ENCODE measurements at places on chromosomes 13 and 19.
A peak's percentile ranks its signal among the peaks of the same experiment; 100 is the strongest.

GRCh38 chr19:4773047-4773640, 18.4 kb upstream of the FEM1A start:
- no peak for DNase-seq

- no peak for DNase-seq
Observed at GRCh38 chr13:52615134-52615801, 27.0 kb upstream of the HNRNPA1L2 start.

GRCh38 chr13:114067381-114067885, 65.0 kb downstream of the RASA3 start:
- no peak for DNase-seq

DNA sequence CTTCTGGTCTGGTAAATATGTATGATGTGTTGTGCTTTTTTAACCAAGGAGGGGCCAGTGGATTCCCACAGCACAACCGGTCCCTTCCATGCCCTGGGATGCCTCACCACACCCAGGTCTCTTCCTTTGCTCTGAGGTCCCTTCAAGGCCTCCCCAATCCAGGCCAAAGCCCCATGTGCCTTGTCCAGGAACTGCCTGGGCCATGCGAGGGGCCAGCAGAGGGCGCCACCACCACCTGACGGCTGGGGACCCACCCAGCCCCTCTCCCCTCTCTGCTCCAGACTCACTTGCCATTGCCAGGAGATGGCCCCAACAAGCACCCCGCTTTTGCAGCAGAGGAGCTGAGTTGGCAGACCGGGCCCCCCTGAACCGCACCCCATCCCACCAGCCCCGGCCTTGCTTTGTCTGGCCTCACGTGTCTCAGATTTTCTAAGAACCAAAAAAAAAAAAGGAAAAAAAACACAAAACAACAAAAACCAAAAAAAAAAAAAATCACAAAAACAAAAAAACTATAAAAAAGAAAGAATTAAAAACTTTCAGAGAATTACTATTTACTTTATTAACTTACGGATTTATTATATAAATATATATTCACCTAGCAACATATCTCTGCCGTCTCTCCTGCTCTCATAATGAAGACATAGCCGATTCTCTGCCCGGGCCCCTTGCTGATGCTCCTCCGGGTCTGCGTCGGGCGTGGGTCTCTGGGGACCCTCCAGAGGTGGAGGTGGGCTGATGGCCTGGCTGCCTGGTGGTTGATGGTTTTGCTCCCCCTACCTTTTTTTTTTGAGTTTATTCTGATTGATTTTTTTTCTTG, 14.4 kb downstream of the CAPN12 start:
- DNase-seq, result peak; percentile 54

- peak; percentile 70 for DNase-seq
Observed at GRCh38 chr19:23075031-23075733, 41.6 kb upstream of the ZNF730 start.

GRCh38 chr13:40389081-40389641, 277.3 kb downstream of the FOXO1 start:
- no peak for DNase-seq

GRCh38 chr19:7926727-7927604, 1.0 kb upstream of the CTXN1 start:
- DNase-seq, result no peak

DNA sequence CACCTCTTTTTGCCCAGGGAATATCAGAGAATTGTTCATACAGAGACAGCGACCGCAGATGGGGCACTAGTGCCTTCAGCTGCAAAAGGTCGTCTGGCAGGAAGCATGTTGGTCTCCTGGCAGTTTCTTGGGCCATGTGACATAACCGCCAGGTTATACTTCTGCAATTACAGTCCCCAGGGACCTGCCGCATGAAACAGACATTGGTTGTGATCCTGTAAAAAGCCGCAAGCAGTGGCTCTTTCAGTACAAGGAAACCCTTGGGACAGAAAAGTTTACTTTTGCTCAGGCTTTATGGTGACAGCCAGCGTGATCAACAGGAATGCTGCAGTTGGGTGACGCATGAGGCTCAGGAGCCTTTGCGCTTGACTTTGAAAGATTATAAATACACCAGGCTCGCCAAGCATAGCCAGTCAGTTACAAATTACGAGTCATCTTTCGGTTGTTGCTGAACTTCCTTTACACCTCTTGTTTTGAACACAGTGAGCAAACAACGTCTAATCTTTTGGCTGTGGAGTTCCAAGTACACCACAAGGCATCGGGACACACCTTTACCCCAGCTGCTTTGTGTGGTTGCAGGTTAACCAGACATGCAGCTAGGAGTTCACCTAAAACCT, 50.5 kb upstream of the UBE2L5 start:
- no peak for DNase-seq

DNA sequence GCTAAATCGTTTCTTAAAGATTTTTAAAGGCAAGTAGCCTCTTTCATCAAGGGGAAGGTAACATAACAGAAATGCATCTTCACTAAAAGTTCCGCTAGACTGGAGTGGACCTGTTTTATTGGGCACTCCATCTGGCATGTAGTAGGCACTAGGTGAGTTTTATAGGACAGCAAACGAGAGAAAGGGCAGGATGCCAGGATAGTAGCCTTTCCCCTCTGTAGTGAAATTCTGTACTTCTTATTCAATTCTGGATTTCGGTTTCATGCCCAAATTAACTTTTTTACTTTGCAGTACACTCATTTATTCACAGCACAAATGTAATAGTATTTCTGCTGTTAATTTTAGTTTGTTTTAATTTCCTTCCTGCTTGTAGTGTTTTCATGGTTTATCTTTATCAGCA, 45.2 kb downstream of the GPR180 start:
- DNase-seq, result no peak

- no peak for DNase-seq
Observed at GRCh38 chr13:42348576-42348975, 76.6 kb downstream of the AKAP11 start.

- no peak for DNase-seq
Observed at GRCh38 chr13:23771552-23771951, 117.6 kb downstream of the MIPEP start.

GRCh38 chr19:18566953-18567352, 4.7 kb upstream of the UBA52 start:
- DNase-seq, result no peak

GRCh38 chr13:35964863-35965180, 166.4 kb downstream of the DCLK1 start:
- no peak for DNase-seq

DNA sequence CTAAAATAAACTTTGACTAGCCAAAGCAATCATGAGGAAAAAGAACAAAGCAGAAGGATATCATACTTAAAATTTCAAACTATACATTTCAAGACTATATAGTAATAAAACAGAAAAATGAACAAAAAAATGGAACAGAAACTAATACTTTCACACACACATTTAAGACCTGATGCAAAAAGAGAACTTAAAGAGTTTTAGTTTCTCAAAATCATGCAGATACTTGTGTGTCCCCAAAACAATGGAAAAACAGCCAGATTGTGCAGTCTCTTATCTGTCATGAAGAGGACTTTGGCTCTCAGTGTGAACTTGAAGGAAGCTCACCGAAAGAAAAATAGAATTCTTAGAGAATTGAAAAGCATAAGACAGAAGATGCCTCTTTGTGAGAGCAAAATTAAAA, 16.1 kb downstream of the ZNF506 start:
- DNase-seq, result no peak

DNA sequence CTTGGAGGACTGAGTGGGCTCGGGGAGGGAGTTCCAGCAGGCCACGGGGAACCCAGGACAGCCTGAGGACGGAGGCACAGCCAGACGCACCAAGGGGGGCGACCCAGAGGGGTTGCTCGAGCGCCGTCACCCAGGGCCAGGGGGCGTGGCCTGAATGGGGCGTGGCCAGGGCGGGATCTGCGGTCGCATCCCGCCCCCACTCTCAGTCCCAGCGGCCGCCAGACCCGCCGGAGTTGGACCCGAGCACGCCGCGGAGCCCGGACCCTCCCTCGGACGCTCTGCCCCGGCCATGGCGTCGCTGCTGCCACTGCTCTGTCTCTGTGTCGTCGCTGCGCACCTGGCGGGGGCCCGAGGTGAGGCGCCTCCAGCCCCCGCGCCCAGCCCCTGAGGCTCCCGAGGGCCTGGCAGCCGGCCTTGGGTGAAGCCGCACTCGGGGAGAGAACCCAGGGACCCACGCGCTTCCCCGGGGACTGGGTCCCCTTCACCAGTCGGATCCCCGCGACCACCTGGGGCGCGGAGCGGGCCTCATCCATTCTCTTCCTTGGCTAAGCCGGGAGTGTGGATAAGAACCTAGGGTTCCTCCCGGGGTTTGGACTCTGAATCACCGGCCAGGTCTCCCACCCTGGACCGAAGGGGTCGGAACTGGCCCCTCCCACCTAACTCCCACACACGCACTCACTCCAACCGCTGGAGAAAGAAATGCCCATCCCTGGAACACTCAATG, at the start of gene CILP2:
Gene CILP2 (plus strand): TSS at position 205 of the 724 bp plus-strand sequence. CDS start 85 bp downstream, at position 290.
- DNase-seq, result peak; percentile 11

DNA sequence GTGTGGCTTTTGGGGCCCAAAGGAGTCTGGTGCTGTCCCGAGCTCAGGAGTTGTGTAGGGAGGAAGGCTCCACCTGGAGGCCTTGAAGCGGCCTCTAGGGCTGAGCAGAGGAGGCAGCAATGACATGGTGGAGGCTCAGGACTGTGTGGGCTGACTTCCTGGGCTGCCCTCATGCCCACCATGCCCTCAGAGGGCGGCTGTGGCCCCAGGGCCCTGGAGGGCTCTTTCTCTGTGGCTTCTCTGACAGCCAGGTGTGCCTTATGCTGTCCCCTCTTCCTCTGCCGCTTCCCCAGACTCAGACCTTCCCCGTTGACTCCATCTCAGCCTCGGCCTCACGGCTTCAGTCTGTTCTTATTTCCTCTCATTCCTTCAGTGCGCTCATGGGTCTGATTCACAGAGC, 35.5 kb upstream of the ANKRD10 start:
- no peak for DNase-seq

- peak; percentile 46 for DNase-seq
Observed at GRCh38 chr19:18251587-18252369, 22.5 kb downstream of the IQCN start.

DNA sequence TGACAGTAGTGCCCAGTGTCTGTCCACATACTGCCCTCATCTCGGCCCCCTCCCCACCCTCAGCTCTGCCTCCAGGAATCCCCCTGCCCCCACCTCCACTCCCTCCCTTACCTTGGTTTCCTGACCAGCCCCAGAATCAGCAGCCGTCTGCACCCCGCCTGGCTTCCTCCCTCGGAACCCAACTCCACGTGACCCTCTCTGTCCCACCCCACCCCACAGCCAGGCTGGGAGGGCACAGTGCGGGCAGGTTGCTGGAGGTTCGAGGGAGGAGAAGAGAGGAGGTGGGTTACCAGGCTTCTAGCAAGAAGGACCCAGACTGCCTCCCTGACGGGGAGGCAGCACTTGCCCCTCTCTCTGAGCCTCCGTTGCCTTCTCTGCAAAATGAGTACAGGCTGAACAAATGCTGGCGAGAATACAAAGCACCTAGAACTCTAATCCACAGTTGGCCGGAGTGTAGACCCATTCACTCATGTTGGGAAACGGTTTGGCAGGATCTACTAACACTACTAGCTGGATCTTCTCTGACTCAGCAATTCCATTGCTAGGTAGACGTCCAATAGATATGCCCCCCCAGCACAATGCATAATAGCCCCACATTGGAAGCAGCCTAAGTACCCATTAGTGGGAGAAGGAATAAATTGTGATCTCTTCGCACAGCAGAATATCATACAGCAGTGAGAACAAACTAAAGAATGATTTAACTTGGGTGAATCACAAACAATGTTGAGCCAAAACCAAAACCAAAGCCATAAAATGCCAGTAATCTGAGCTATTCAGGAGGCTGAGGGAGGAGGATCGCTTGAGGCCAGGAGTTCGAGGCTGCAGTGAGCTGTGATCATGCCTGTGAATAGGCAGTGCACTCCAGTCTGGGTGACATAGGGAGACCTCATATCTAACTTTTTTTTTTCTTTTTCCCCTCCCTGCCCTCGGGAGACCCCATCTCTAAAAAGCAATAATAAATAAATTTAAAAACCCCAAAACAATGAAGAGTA, at the start of gene RASAL3:
Gene RASAL3 (minus strand): TSS at position 151 of the 992 bp plus-strand sequence. CDS start 186 bp downstream, outside the sequence.
- no peak for DNase-seq

DNA sequence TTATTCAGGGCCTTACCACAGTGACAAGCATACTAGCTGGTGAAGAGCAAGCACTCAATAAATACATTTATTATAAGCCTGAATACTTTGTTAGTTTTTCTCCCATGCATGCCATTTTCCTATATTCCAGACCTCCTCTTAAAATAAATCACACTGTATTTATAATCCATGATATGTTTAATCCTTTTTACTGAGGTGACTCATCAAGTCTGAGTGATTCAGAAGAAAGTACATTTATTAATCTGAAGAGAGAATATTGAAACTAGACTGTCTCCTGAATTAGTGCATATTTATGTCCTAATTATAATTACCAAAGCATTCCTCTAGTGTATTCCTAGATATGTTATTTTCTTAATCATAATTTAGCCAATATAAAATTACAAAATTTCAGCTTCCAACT, 323.3 kb downstream of the NALCN start:
- no peak for DNase-seq

DNA sequence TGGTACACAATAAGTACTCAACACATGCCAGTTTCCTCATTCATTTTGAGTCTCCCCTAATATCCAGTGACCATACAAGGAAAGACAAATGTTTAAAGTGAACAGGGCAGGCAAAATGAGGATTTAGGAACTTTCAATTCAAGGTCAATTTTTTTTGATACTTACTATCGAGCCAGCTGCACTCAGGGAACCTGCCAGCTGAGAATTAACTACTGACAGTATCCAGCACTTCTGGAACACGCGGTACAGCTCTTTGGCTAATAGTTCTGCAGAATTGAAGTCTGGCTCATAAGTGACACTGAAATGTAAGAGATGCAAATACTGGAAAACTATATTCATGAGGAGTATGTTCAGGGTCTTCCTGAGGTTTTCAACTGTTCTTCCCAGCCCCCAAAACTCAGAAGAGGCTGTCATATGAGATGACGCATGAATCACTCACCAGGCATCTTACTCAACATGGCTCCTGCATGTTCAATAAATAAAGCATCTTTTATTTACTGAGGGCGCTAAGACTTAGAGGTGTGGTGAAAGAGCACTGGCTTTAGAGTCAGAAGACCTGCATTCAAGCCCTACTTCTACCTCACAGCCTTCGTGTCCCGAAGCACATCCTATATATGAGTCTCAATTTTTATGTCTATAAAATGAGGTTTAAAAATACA, 25.6 kb downstream of the RUBCNL start:
- DNase-seq, result no peak

DNA sequence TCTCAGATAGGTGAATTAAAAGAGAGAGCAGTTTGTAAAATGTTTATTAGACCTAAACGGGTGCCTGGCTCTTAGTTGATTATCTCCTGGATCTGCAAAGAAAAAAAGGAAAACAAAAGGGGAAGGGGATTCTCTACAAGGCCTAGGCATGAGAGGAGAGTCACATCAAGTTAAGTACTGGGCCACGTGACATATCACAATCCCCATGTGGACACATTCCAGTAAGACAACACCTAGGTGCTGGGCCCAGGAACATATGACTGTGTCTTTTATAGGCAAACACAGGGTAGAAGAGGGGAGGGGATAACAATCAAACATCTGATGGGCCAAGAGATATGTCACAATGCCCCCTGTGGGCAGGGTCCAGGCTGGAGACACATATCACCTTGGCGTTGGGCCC, 4.2 kb upstream of the ZNF91 start:
- DNase-seq, result no peak

- DNase-seq, result no peak
Observed at GRCh38 chr13:39016787-39017186, 21.1 kb downstream of the PROSER1 start.
